Fibroblast of skin of right biceps (primary cell): ENCODE measurements at places on chromosomes 16 and 17.
A peak's percentile ranks its signal among the peaks of the same experiment; 100 is the strongest.

DNA sequence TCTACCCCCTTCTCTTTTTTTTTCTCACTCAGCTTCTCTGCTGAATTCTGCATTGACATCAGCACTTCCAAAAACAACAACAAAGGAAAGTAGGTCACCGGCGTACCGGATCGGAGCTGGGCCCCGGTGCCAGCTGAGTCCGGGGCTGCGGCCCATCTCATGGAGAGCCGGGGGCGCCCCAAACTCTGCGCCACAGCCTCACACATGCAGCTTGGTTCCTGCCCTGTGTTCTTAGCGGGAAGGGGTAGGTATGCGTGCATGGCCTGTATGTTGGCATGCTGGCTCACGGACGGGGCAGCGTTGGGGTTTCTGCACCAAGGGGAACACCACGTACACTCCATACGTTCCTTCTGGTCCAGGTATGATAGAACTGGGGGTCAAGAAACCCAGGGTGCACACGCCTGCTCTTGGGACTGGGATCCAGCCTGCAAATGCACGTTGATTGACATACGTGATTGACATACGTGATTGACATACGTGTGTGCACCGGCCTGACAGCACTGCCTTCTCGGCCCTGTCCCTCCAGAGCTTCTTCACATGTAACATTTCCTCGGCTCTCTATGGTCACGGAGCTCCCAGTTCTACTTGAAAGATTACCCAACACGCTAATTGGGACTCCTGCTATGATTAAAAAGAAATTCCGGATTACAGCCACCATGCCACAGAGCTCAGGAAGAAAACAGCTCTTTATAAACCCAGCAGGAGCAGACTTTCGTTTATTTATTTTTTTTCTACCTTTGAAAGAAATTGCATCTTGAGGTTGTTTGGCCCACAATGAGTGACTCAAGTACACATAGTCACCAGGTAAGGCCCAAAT lies 88.7 kb downstream of the RPA1 start:
- DNase-seq = no peak

DNA sequence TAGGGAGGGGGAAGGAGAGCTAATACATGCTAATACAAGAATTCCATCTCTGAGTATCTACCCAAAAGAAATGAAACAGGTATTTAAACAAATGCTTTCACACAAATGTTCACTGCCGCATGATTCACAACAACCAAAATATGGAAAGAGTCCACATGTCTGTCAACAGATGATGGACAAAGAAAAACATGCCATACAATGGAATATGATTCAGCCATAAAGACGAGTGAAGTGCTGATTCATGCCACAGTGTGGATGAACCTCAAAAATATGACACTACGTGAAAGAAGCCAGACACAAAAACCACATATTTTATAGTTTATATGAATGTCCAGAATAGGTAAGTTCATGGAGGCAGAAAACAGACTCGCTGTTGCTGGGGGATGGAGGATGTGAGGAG lies 321.4 kb downstream of the FOXL1 start:
- peak; percentile 94 for DNase-seq

- DNase-seq = no peak
These were observed 121.9 kb upstream of the GSE1 start for GRCh38 chr16:85491058-85491771.

- no peak for DNase-seq
These were observed 13.0 kb upstream of the COG1 start for GRCh38 chr17:73179878-73180277.

DNA sequence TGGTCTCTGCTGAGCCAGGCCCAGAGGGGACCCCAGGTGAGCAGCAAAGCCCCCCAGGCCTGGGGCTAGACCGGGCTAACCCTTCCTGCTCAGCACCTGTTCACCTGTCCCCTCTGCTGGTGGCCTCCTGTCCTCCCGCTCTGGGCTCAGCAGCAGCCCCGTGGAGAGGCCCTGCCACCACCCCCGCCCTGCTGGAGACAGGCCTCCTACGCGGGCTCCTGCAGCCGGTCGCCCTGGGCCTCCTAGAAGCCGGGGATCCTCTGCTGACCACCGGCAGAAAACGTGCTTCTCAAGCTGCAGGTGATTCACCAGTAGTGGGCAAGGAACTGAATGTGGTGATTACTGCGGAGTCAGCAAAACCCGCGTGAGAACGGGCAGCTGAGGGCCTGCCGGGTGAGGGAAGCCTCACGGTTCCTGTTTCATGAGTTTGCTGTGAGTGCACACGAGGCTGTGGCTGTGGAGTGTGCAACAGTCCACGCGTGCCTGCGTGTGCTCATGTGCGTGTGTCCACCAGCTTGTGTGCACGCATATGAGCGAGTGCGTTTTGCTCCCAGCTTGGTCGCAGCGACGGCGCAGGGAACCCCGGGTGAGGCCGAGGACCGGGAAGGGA lies 792 bp downstream of the SECTM1 start:
- peak; percentile 22 for DNase-seq

- DNase-seq = no peak
These were observed 6.1 kb upstream of the TNRC6C start for GRCh38 chr17:77952368-77952767.

GRCh38 chr17:57408071-57408811 lies 151.9 kb downstream of the MSI2 start:
- DNase-seq = no peak

DNA sequence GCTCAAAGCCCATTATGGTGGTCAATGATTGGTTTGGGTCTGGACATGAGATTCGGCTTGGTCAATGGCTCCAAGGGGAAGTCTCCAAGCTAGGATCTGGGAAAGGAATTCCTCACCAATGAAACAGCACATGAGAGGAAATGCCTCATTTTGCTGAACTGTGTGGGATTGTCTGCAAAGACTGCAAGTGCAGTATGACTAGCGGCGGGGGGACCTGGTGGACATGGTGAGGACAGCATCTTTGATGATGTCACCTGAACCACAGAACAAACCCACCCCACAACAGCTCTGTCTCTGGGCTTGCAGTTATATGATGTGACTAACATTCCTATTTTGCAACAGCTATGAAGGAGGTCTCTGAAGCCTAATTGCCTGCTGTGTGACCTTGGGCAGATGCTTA lies 50.6 kb upstream of the NKD1 start:
- peak; percentile 92 for DNase-seq

- DNase-seq = peak; percentile 60
These were observed 155.4 kb upstream of the FOXF1 start for GRCh38 chr16:86354641-86355513.

DNA sequence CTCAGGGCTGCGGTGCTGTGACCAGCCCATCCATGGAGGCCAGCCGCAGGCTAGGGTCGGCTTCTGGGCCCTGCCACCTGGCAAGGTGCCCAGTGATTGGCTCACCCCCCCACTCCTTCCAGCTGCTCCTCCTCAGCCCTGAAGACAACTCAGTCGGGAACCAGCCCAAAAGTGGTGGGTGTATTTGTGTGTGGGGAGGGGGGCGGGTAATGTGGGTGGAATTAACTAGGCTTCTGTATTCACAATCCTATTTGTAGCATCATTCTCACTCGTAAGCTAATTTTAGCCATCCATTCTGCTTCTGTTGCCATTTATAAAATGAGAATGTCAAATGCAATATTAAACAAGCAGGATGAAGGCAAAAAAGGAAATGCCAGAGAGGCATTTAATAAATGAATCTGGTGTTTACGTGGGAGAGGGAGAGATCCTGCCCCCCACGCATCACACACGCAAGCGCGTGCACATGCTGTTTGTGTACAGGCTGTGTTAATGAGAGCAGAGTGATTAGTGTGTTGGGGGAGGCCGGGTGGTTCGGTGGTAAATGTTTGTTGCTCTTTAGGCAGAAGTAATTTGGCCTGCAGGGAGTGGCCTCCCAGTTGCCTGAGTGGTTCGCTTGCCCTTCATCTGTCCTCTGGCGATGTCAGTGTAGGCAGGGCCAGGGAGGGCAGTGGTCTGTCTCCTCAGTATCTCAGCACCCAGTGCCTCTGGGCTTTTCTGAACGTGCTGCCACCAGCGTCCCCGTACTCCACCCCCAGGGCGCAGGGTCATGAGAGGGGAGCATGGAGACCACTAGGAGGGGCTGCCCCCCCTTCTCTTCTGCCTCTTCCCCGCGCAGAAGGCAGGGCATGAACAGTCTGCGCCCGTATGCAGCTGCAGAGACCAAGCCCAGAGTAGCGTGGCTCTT lies 140.1 kb downstream of the CCDC182 start:
- DNase-seq = peak; percentile 32

GRCh38 chr16:15854906-15855703 lies 1.7 kb downstream of the MYH11 start:
- DNase-seq = no peak

GRCh38 chr17:67992548-67993152 lies 3.6 kb downstream of the C17orf58 start:
- no peak for DNase-seq

DNA sequence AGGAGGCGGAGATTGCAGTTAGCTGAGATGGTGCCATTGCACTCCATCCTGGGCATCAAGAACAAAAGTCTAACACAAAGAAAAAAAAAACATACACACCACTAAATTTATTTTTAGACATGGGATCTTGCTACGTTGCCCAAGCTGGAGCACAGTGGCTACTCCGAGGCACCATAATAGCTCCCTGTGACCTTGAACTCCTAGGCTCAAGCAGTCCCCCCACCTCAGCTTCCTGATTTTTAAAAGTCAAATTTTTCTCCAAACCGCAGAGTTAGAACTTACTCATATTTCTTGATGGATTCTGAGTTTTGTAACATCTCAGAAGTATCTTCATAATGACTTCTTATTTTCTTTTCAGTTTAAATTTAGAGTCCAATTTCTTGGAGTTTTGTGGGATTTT lies 3.4 kb downstream of the CMTM4 start:
- no peak for DNase-seq

DNA sequence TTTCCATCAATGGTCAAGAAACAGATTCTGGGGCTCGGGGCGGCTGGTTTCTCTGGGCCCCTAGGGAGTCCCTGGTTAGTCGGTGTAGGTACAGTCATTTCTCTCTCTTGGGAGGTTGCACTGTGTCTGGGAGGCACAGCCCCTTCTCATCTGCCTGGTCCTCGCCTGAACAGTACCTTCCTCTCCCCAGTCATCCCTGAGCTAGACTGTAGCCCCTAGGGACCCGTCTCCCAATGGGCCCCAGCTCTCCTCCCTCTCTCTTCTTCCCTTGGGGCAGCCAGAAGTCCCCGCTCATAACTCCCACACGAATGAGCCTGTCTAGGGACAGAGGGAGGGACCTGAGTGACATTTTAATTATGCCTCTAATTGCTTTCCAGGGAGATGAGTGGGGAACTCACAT lies 20.2 kb upstream of the CPSF4L start:
- no peak for DNase-seq

DNA sequence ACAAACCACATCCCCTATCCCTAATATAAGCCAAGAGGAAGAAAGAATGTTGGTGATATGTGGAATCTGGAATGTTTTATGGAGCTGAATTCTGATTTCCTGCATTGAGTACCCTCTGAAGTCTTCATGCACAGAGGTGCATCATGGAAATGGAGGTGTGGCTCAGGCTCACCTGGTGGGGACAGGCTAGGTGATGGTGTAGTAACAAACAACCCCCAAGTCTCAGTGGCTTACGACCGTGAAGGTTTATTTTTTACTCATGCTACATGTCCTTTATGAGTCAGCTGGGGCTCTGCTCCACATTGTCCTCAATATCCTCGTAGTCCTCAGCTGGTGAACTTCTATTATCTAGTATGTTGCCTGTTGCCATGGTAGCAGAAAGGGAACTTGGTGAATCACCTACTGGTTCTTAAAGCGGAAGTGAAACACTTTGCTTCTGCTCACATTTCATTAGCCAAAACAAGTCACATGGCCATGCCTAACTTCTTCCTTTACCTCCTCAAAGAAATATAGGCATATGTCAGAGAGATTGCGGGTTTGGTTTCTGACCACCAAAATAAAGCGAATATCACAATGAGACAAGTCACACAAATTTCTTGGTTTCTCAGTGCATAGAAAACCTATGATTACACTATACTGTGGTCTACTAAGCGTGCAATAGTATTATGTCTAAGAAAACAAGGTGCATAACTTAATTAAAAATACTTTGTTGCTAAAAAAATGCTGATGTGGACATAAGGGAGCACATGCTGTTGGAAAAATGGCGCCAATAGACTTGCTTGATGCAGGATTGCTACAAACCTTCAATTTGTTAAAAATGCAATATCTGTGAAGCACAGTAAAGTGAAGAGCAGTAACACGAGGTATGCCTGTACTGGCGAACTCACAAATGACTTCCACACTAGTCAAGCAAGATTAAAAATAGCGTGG lies at the start of gene PMFBP1:
TSS of gene PMFBP1 (minus strand) at position 51 of the 930 bp plus-strand sequence. CDS start 947 bp downstream, outside the sequence.
- DNase-seq = peak; percentile 76

- no peak for DNase-seq
These were observed 494.4 kb downstream of the HS3ST4 start for GRCh38 chr16:26186091-26186615.

DNA sequence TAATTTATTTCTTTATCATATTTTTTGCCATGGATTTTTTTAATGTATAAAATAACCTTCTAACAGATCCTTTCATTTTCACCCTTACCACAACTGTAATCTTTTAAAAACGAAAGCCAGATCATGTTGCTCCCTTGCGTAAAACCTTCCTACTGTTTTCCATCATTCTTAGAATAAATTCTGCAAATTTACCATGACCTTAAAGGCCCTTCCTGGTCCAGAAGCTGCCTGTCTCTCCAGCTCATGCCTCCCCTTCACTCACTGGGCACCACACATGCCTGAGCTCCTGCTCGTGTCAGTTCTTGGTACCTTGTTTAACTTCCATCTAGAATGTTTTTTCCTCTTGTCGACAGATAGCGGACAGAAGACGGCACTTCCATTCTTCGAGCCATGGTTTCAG lies 245.0 kb upstream of the CDH5 start:
- no peak for DNase-seq

DNA sequence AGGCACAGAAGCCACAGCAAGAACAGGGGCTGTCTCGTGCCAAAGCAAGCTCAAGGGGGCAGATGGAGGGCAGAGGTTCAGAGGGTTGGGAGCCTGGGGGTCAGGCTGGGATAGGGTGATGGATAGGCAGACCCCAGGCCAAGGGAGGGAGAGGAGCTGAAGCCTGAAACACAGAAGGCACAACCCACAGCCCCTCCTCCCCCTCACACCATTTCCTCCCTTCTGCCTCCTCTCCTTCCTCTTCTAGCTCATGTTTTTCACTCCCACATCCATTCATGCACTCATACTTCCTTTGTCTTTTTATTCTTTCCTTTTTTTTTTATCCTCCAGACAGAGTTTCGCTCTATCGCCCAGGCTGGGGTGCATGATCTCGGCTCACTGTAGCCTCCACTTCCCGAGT lies 61.1 kb downstream of the SOCS1 start:
- DNase-seq = no peak

DNA sequence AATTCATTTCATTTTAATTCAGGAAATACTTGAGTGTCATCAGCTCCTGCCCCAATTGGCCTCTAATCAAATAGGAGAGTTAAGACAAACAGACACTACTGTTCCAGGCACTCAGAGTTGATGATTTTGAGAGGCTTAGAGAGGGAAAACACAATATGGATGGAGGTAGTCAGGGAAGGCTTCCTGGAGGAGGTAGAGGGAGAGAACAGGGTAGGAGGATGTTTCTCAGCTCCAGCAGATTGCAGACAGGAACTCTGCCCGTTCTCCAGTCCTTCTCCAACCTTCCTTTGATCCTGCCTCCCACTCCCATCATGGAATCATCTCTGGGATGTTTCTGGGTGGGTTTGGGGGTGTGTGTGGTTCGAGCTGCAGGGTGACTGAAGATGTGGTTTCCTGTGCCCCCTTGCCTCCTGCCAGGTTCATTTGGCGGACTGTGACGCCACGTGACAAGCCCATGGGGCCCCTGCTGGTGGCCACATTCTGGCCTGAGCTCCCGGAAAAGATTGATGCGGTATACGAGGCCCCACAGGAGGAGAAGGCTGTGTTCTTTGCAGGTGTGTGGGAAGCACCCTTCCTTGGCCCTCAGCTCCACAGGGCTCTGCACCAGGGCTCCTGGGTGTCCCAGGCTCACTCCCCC lies 12.2 kb upstream of the LPCAT2 start:
- DNase-seq = no peak
